AG09319 (cell line): ENCODE measurements at places on chromosomes 3 and 15.

DNA sequence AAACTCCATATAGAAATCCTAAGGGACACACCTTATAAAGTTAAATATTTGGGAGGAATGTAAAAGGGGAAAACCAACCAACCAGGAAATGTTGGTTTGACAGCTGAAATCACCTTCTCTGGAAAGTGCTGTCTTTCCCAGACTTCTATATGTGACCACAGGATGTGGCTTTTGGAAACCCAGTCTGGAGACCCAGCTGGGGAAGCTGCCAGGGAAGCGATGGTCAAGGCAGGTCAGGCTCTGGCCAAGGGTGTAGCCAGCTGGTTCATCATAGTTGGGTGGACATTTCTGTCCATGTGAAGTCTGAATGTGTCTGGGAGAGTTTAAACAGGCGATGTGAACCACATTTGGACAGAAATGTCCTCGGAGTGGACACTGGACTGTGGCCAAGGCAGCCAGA, 73.9 kb downstream of the ARNT2 start:
- DNase-seq = no peak

DNA sequence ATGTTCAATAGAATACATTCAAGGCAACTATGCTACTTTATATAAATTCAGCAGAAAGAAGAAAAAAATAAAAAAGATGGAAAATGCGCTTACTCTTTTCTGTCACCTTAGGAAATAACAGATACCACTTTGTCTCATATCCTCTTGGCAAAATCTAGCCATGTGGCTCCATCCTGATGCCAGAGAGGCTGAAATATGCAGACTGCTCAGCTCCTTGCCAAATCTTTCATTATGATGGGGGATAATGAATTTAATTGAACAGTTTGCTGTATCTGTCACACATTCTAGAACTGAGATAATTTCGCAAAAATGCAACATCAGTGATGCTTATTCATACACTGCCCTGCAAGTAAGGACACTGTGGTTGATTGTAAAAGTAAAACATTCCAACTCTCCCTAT, 1081.5 kb downstream of the PLOD2 start:
- no peak for DNase-seq

- no peak for DNase-seq
Observed at GRCh38 chr15:49301562-49301961, 121.5 kb upstream of the FGF7 start.

DNA sequence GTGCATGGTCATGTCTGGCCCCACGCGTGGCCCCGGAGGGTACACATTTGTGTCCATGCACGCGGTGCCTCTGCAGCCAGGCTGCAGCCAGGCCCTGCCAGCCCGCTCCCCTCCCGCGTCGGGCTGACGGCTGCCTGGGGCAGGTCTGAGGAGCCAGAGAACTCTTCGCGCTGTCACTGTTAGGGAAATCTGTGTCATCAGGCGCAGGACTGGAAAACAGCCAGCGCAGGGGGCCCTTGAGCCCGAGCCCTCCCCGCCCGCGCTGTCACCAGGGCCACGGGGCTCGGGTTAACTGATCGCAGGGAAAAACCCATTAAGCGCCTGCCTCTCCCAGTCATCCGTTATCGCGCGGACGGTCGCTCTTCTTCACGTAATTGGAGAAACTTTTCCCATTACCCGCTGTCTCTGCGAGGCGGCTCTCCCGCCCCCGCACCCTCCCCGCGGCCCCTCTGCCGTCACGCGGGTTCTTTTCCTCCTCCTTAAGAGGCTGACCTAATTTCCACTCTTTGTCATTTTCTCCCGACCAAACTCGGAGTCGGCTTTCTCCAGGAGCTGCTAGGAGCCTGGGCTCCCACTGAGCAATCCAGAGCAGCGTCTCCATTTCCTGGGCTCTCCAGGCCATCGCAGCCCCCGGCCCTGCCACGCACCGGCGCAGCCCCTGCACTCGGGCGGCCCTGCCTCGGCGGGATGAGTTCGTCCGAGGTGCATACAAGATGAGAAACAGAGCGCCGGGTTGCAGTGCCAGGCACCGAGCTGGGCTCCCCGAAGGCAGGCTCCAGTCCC, 57.5 kb upstream of the PRR23E start:
- DNase-seq = no peak

DNA sequence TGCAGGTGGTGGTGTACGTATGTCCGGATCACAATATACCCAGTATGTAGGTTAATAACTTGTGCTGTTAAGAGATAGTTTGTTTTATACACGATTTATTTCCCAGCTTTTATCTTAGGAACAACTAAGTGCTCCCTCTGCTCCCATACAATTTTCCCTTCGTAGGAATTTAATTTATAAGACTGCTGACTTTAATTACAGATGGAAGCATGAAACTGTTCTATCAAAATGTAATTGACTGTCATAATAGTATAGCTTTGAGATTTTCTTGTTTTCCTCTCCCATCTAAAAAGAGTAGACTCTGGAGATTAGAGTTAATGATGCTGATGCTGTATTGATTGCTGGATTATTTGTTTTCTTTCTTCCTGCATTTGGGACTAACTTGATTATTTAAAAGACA, 370.7 kb upstream of the SGO1 start:
- DNase-seq = no peak

DNA sequence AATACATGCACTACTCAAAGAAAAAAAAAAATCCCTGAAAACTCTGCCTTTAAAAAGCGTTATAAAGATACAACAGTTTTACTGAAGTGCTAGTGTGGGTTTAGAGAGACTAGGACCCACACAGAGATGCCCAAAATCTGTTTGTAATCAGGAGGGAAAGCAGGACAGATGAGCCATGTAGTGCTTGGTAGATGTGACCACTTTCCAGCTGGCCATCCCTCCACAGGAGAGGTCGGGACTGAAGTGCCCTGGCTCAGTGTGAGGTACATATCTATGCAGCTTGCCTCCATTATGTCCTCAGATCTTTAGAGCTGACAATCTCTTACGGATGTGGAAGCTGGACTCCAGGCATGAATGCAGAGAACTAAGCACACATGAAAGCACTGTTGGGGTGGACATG, 57.5 kb upstream of the NANOGP8 start:
- no peak for DNase-seq

DNA sequence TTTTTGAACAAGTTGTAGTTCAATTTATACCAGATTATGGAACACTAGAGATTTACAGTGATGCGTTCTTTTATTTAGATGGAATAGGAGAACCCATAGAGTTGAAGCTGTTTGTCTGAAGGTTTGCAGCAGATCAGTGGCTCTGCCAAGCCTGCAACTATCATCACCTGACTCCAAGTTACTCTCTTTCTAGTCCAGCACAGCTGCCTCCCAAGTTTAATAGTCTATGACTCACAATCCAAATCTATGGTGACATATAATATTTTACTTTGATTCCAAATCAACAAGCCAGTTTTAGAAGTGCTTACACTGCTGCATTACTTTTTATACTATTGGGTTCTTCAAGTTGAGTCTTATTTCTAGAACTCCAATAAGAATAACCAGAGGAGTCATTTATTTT, 400.4 kb downstream of the LPP start:
- no peak for DNase-seq

GRCh38 chr15:85477730-85478129, 97.3 kb downstream of the AKAP13 start:
- DNase-seq = no peak

- DNase-seq = no peak
Observed at GRCh38 chr15:55003965-55004873, 192.5 kb downstream of the RSL24D1 start.

DNA sequence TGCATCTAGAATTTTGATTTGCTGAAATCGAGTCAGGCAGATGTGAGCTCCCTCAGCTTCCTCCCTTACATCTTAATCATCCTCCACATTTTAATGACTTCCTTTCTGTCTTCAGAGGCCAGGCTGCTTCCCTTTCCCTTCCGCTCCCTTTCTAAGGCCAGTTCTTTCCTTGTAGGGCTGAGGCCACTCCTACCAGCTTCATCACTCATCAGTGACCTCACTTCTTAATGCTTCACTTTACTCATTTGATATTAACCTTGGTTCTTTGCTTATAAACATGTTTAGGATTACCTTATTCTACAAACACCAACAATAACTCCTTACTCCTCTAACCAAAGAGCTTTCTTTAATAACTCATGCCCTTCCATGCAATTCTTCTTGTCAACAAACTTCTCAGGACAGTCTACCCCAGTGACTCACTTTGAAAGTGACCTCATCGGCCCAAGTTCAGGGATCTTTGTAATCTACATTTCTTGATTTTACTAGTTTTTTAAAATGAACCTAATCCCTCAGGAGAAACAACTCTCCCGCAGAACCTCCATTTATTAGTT, 23.9 kb downstream of the ILDR1 start:
- DNase-seq = no peak

GRCh38 chr3:146052791-146053310, 108.1 kb downstream of the PLOD2 start:
- no peak for DNase-seq

- DNase-seq = no peak
Observed at GRCh38 chr15:51448622-51449399, 107.4 kb downstream of the GLDN start.

- no peak for DNase-seq
Observed at GRCh38 chr3:24004171-24004938, 59.3 kb downstream of the NR1D2 start.

DNA sequence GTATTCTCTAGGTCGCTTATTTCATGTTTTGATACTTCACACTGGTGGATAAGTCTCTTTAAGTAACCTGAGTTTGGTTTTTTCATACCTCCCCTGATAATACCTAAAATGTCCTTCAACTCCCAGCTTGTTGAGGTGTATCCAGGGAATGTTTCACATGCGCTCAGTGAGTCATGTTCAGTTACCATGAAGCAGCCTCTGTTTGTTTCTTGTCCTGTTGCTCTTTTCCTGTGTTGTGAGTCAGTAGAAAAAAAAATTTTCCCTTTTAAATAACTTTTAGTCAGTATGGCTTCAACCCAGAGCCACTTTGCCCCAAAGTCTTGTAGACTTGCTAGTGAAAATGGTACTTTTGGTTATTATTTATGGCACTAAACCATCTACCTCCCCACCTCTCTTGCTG, 278.4 kb upstream of the ZPLD1 start:
- peak; percentile 51 for DNase-seq

- no peak for DNase-seq
Observed at GRCh38 chr3:128067489-128067888, 15.3 kb downstream of the SEC61A1 start.

DNA sequence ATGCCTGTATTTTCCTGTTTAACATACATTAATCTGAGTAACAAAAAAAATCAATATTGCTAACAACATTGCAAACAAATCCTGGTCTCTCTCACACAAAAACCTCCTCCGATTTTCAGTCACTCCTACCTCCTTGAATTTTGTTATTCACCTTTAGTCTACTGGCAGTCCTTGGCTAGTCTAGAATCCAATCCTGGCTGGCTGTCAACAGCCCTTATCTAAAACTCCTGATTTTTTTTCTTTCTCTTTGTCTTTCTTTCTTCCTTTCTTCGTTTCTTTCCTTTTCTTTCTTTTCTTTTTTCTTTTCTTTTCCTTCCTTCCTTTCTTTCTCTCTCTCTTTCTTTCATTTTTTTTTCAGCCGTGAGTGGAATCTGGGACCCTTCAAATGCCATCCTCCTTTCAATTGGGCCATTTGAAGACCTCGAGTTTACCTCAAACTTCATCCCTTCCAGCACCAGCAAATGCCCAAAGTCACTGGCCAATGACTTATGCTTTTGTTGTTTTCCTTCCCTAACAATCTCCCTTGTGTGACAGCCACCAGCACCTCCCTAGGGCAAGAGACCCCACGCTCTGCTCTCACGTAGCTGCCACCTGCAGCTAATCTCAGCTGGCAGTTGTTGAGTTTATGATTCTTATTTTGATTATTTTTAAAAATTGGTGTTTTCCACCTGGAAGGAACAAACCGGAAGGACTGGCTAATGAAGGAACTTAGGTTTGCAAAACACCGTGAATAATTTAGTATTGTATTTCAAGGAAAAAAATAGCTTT, 6.8 kb upstream of the ONECUT1 start:
- DNase-seq = no peak

GRCh38 chr15:66043264-66043663, 174.0 kb downstream of the RAB11A start:
- DNase-seq = no peak

DNA sequence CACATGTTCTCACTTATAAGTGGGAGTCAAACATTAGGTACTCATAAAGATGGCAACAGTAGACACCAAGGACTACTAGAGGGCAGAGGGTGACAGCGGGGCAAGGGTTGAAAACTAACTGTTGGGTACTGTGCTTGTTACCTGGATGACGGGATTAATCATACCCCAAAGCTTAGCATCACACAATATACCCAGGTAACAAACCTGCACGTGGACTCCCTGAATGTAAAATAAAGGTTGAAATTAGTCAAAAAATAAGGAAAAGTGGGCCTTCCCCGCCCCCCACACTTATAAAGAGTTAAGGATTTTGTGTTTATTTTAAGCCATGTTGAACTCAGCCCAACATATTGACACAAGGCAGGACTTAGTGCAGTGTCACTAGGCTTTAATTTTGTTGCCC, 96.1 kb downstream of the APBA2 start:
- DNase-seq = no peak

DNA sequence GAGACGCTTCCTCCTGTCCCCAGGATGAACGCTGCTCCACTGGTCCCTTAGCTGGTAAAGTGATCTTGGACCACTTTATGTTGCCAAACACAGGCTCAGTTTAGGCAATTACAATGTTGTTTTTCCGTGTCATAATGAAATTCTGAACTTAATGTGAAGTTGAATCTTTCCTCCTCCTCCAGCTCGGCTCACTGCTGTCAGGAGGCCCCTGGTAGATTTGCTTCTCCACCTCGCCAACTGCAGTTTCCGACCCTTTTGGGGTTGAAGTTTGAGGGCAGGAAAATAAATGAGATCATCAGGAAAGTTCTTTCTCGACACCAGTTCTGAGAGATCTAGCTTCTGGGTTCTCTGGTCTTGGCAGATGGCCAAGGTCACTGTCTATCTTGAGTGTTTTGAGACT, 27.8 kb downstream of the CFAP161 start:
- DNase-seq = no peak

DNA sequence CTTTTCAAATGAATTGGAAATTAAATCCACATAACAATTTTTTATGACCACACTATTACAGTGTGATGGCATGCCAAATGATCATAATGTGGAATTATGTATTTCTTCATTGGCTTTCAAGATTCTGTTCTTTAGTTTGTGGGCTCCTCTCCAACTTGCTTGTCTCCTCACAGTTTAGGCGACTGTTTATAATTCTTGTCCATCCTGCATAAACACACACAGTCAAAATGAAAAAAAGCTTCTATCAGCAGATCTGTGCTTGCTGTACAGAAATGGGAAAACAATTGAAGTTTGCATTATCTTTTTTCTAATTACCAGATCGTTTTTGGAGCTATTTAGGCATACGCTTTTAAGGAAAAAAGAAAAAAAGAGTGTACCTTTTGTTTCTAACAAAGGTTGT, 37.0 kb downstream of the OPA1 start:
- DNase-seq = no peak

- no peak for DNase-seq
Observed at GRCh38 chr15:66851311-66852063, 149.5 kb downstream of the SMAD6 start.
